HT-29 (cell line): ENCODE measurements at places on chromosomes 1 and 21. TPM values are rescaled to one million over a fixed set of nuclear protein-coding genes. Genes with fewer than 3 reads are reported as not detected.

- no peak for DNase-seq
These were observed 5.6 kb upstream of the RGS4 start for GRCh38 chr1:163063610-163064009.

GRCh38 chr21:29056005-29056404 lies 17.4 kb downstream of the CCT8 start:
- DNase-seq, result no peak

DNA sequence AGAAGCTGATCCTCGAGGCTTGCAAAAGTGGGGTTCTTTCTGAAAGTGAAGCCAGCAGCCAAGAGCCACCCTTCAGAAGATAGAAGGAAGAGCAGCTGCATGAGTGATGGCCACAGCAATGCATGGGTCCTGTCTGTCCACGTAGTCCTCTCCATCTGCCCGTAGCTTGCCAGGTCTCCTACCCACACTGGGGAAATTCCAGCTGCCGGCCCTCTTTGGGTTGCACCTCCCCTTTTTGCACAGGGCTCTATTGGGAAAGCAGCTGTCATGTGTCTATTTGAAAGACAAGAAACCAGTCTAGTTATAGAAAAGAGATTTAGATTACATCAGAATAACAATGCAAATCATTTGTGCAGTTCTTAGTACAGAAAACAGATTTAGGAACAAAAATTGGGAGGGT lies 204.4 kb downstream of the GIPC2 start:
- DNase-seq, result no peak

DNA sequence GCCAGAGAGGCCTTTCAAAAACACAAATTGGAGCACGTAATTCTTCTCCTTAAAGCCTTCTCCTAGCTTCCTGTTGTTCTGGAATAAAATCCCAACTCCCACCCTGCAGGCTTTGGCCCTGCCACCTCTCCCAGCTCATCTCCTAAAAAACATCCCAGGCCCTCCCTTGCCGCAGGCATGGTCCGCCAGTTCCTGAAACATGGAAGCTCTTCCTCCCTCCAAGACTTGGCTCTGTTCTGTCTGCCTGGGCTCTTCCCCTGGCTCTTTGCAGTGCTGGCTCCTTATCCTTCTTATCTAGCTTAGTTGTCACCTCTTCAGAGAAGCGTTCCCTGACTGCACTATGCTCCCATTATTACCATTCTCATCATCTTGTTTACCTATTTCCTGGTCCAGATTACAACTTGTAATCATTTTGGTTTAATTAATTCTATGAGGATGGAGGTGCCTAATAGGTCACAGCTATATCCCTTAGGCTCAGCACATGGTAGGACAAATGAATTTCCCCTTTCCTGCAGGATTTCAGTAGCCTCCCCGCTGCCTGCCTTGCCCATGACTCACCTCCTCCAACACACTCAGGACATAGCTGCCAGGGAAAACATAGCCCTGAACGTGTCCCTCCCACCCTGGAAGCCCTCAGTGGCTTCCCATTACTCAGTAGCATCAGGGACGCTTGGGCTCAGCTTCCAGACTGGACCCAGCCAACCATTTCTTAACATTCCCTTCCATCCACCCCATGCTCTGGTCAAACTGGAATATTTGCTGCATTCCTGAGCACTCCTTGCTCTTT lies 15.7 kb upstream of the IGSF21 start:
- DNase-seq, result no peak

GBP2 gene
- total RNA-seq, result 5.9 and 11.0 TPM in 2 replicates

PYGO2 gene
- 36.3 and 43.4 TPM in 2 replicates for total RNA-seq

CELA3A gene
- total RNA-seq, result 0.13 TPM in 1 of 2 replicates, not detected in the other

BARHL2 gene
- total RNA-seq, result not detected in 2 replicates
